Stimulated activated CD8-positive, alpha-beta memory T cell treated with anti-CD3 and anti-CD28 coated beads, Interleukin-2, amount 100 ng/mL, for 1 hour (primary cell): ENCODE measurements at places on chromosomes 5 and 9.
A peak's percentile ranks its signal among the peaks of the same experiment; 100 is the strongest.

DNA sequence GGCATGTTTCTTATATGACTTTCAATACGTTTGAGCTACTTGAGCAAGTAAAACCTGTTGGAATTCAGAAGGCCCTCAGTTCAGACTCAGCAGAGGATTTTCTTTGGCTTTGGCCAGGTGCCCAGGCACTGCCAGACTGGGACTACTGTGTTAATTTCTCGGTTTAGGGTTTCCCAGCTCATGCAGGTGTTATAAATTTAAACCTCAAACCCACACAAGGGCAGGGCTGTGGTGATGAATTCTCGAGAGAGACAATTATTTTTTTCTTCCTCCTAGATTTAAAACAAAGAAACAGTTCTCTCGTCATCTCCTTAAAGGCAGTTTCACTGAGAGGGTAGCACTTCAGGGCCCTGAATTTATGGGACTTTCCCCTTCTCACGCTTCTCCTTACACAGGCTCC is 406.0 kb upstream of the PIK3R1 start:
- DNase-seq = no peak

GRCh38 chr5:122701640-122702523 is 73.0 kb upstream of the SNX2 start:
- no peak for DNase-seq

DNA sequence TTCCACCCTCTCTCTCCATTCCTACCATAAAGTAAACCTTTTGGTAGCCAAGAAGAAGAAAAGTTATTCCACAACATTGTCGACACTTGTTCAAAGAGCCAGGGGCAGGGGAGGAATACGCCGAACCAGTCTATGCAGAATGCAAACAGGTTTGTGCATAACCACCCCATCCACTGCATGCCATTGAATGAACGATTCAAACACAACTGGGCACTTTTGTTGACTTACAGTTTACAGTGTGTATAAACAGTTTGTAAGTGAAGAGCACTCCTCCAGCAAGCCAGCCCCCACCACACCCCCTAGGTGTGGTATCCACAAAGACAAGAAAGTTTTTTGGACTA is 6.8 kb upstream of the S1PR3 start:
- DNase-seq = no peak

GRCh38 chr5:132782101-132782500 is 5.1 kb upstream of the SEPTIN8 start:
- no peak for DNase-seq

GRCh38 chr5:180631549-180632383 is 17.6 kb downstream of the FLT4 start:
- DNase-seq = no peak

- DNase-seq = no peak
These were observed 27.3 kb downstream of the CPEB4 start for GRCh38 chr5:173915310-173916014.

DNA sequence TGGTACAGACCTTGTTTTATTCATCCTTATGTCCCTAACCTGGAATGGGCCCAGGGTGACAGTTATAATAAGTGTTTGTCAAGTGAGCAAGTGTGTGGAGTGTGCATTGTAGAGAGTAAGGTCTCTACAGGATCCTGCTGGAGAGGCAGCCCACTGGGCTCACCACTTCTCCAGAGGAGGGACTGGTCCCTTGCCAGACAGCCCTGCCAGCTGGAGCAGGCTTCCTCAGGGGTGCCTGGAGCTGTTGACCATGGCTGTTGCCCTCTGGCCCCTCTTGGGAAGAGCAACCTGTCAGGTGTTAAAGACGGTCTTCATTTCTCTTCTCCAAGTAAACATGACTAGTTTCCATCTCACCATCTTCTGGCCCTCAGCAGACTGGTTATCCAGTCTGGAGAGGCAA is 20.0 kb downstream of the IRF1 start:
- DNase-seq = no peak

GRCh38 chr9:35952526-35953191 is 5.3 kb downstream of the OR2S2 start:
- DNase-seq = no peak

GRCh38 chr5:39689919-39690318 is 265.1 kb upstream of the DAB2 start:
- DNase-seq = no peak

- no peak for DNase-seq
These were observed 49.8 kb upstream of the PHYKPL start for GRCh38 chr5:178282391-178282790.

DNA sequence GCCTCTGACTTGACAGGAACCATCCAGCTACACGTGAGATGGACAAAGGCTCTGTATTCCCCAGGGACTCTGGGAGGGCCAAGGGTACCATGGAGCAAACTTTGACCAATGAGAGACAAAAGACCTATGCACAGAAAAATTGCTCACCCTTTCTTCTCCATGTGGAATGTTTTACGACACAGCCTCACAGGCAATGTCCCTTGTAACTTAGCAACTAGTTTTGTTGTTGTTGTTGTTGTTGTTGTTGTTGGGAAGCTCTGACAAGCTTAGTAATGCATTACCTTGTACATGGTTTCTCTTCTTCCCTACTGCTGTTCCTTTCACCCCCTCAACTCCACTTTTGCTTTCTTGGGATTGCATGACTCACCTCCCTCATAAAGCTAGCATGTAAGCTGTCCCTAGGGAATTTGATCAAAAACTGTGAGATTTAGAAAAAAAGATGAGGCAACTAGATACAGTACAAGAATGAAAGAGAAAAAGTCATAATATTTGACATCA is 550.9 kb downstream of the RAB3C start:
- no peak for DNase-seq

GRCh38 chr5:76751291-76751690 is 35.4 kb downstream of the F2R start:
- no peak for DNase-seq

- no peak for DNase-seq
These were observed 14.0 kb upstream of the TNIP1 start for GRCh38 chr5:151094852-151095245.

DNA sequence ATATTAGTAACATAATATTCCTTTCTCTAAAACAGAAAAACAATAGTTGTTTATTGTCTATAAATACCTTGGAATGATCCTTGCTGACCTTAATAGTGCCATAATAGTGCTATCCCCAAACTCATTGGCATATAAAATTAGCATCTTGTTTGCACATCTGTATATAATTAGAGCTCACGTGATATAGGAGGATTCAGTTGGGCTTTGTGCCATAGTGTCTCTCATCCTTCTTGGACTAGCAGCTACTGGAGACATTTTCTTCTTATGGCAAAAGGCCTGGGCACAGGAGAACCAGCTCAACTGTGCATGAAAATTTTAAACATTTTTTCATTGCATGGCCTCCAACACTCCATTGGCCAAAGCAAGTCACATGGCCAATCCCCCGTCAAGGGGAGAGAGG is 342.5 kb downstream of the SPATA31D1 start:
- DNase-seq = no peak

- no peak for DNase-seq
These were observed 12.2 kb upstream of the SPDL1 start for GRCh38 chr5:169571355-169571754.

- DNase-seq = peak; percentile 15
These were observed 543 bp upstream of the ANKRD33B start for GRCh38 chr5:10563110-10563944.

DNA sequence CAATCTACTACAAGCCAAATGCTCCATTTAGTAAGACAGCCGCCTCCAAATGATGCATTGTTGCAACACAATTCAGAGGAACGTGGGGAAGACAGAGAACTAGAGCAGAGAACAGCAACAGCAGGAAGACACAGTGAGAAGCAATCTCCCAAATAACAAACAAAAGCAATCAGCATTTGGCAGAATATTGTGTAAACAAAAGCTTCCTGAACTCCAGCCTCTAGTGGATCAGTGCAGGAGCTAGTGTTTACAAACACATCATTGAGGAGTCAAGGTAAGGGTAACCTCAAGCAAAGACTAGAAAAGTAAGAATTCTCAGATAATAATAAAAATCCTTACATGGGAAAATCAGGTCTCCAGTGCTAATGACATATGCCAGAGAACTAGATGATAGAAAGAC is 20.6 kb downstream of the FST start:
- no peak for DNase-seq

GRCh38 chr9:27489087-27489876 is 34.8 kb upstream of the IFNK start:
- no peak for DNase-seq

DNA sequence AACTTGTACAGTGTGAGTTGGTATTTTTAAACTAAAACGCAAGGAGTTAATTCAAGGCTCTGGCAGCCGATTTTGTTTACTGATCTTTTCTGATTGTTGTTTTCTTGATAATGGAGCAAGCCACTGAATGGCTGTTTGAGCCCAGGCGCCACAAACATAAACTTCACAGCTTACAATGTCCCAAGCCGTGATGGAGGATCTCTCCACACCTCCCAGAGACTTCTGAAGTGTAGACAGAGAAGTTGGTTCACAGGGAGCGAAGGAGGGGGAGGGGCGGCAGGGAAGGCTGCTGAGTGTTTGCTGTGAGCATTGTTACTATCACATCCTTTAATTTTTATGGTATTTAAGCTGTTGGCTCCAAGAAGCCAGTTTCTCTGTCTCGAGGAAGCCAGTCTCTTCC is 14.7 kb downstream of the ISL1 start:
- no peak for DNase-seq

DNA sequence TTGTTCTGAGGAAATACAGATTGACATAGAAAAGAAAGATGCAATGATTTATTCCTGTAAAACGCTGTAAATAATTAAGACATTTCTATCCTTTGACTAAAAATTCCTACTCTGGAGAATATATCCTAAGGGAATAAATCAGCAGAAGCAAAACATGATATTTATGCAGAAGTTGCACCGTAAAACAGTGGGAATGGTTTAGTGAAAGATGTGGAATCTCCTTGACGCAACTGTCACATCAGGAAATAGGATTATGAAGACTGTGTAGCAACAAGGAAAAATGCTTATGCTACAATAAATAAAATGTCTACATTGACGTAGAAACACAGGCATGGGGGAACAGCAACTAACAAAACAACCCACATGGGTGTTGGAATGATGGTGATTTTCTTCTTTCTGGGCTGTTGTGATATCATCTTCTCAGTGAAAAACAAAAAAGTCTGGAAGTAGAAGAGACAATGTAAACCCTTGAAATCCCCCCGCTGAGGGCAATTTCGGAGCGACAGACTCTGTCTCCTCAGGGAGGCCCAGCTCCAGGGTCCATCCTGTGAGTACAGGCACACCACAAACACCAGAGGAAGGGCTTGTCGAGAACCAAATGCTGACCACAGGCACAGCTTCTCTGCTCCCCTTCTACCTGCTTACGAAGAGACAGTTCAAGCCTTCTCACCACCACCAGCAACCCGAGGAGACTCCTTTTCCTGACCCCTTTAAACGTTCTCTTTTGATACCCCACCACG is 25.2 kb downstream of the COL23A1 start:
- no peak for DNase-seq

- DNase-seq = no peak
These were observed 398.0 kb upstream of the SLC24A2 start for GRCh38 chr9:20186823-20187222.

- no peak for DNase-seq
These were observed 21.4 kb upstream of the PITX1 start for GRCh38 chr5:135055396-135055795.

DNA sequence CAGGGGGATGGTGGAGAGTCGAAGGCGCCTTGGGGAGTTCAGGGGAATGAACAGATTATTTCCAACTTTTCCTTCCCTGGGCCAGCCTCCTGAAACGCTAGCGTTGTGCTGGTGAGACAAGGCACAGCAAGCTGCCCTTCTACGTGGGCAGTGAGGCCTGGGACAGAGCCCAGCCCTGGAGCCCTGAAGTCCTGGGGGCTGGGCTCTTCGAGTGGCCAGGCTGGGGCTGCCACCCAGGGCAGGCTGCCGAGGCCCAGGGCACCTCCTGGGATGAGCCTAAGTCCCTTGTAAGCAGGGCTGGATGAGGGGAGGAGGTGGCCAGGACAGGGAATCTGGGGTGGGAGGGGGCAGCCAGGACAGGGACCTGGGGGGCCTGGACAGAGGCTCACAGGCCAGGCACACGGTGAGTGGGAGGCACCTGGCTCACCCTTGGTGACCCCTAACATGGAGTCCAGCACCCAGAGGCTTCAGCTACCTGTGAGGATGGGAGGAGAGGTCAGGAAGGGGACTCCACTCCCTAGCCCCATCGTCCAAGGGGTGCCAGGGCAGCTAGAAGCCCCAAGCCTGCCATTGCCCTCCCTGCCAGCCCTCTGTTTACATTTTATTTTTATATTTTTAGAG is 1.3 kb upstream of the LCN12 start:
- no peak for DNase-seq

DNA sequence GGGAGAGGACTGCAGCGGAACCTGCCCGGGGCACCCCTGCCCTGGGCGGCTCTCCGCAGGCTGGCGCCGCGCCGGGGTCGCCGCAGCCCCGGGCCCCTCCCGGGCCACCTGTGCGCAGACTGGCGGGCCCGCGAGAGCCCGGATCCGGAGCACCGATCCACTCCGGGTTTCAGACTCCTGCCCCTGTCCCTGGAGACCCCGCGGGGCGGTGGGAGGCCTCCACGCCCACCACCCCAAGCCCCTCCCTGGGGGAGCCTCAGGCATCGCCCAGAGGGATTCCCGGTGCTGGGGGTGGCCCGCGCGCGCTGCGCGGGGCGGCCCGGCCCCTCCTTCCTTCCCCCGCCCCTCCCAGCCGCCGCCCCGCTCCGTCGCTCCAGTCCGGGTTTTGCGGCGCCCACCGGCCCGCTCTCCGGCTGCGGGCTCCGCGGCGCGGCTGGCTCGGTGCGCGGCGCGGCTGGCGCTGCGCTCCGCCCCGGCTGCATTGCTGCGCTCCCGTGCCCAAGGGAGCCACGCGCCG is at the start of gene UNC5A:
TSS of gene UNC5A (plus strand) at position 479 of the 517 bp plus-strand sequence. CDS start 192 bp downstream, outside the sequence.
- DNase-seq = peak; percentile 4

- DNase-seq = no peak
These were observed 159.9 kb downstream of the FANCC start for GRCh38 chr9:95157481-95158151.

GRCh38 chr5:38613992-38614836 is 57.8 kb upstream of the LIFR start:
- no peak for DNase-seq

DNA sequence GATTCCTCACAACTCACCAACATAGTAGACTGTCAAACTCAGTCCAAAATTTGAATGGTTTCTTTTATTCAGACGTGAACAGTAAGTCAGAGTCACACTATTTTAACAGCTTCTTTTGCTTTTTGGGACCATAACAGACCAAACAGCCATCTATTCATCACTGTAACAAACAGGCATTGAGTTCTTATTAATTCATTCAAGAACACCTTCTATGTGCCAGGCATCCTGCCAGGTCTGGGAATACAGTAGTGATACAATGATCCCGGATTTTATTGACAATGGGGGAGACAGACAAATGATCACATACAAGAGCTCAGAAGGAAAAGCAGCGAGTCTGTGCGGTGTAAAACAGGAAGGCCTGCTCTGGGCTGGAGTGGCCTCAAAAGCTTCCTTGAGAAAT is 153.3 kb upstream of the ERCC6L2 start:
- DNase-seq = no peak

- DNase-seq = no peak
These were observed 29.1 kb downstream of the KCNIP1 start for GRCh38 chr5:170532935-170533334.

DNA sequence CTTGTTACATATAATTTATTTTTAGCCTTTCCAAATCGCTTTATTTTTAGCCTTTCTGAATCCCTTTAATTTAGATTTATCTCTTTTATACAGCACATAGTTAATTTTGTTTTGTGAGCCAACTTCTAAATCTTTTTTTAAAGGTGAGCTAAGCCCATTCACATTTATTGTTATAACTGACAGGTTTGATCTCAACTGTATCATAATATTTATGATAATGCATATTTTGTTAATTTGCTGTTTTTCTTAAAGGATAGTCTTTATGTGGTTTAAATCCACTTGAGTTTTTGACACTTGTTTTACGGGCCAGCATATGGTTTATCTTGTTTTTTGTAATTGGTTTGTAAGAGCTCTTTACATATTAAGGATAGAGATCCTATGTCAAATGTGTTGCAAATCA is 177.8 kb upstream of the SMIM23 start:
- no peak for DNase-seq
